ENCODE measurements at places on chromosomes 5 and 9.

DNA sequence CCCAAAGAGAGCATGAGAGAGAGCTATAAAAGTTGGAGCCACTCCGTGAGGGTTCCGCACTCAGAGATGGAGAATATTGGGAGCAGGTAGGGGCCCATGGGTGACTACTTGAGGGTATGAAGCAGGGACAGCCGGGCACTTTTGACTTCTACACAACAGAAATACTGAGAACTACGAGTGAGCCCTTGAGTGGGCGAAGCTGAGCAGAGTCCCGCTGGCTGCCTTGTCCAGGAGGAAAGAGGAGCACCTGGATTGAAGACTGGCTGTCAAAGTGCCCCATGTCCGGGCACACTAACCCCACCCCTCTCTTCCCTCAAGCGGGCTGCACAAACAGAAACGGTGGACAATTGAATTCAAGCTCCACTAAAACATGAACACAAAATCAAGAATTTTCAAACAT is 33.6 kb downstream of the FYB1 start:
- DNase-seq, result no peak

- DNase-seq, result no peak
These were observed 998.4 kb upstream of the CTNND2 start for GRCh38 chr5:12902611-12903010.

DNA sequence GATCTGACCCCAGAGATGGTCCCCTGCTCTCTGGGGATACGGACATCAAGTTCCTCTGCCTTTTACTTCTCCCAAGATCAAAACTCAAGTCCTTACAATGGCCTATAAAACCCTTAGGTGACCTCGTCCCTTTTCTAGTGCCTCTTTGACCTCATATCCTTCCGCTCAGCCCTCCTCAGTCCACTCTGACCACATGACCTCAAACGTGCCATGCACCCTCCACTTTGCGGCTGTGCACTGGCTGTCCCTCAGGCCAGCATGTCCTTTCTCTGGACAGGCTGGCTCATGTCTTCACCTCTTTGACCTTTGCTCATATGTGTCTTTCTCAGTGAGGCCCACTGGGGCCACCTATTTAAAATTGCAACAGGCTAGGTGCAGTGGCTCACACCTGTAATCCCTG is 14.7 kb downstream of the TRMO start:
- no peak for DNase-seq

- no peak for DNase-seq
These were observed 34.6 kb downstream of the TTC39B start for GRCh38 chr9:15272377-15272928.

DNA sequence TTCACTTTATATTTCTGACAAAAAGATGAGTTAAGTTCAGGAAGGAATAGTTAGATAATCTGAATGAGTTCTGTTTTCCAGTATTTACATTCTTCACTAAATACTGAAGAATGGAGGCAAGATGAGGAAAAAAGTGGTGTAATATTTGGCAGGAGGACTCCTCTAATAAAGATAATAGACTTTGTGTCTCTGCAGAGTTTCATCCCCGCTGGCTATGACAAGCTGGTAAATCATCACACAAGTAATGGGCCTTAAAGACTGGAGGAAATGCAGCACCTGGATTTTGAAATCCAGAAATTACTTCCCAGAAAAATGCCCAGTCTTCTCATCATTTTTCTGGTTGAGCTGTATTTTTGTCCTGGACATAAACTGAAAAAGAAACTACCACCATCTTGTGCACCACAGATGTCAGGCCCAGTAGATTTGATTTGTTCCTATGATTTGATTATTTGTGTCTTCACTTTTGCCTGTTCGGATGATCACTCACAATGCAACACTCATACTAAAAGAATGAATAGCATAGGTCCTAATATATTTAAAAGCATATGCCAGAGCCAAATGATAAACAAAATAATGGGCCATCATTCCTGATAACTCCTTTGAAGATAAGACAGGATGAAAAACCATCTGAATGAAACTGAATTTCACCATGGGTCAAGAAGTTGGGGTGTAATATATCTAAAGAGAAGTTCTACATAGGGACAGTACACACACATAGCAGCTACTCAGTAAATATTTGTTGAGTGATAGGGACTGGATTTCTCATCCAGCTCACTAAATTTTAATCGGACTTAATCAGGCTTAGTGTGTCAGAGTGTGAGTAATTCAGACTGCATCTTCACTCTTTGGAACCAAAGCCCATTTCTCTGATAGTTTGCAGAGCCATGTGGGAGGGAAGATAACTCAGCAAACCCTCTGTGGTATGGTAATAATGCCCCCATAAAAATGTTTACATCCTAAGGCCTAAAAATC is 200.5 kb downstream of the HINT1 start:
- DNase-seq, result no peak

DNA sequence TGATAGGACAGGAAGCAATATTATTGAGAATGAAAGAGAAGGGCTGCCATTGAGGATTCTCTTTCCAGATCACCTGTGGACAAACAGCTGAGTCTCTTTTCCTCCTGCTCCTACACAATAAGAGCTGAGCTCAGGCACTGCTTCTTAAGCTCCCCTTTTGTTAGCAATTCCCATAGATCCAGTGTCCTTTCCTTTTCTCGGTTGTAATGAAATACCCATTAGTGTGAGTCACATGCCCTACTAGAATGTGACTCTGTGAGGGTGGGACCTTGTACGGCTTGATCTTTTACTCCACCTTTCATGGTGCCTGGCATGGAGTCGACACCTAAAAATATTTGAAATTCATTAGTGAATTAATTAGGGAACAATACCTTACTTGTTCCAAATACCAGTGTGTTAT is 269.2 kb downstream of the NR3C1 start:
- peak; percentile 13 for DNase-seq

- no peak for DNase-seq
These were observed 182.7 kb upstream of the SEMA6A start for GRCh38 chr5:116757326-116757725.

DNA sequence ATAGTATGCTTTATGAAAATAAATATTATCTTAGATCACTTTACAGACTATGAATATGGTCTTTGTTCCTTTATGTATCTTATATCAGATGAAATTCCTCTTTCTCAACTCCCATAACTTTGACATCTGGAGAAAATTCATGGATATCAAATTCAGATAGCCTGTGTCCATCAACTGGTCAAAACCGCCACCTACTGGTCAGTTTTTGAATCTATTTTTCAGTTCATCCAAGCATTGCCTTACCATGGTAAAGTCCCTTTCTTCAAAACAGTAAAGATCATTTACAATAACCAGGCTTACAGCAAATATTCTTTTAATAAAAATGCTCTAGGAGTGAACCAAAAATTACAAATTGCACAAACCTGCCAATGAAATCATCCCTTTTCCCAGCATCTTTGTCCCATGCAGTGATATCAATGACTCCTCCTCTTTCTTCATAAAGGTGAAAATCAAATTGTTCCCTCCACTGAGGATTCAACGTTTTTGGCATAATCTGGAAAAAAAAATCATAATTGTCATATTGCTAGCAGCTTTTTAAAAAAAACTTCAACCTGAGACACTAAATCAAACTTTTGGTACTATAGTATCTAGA is 290.5 kb downstream of the SLF1 start:
- DNase-seq, result peak; percentile 7

GRCh38 chr5:108380531-108381349 is 1.2 kb downstream of the FBXL17 start:
- peak; percentile 33 for DNase-seq

- no peak for DNase-seq
These were observed 103.7 kb downstream of the ATPSCKMT start for GRCh38 chr5:10145923-10146401.

- no peak for DNase-seq
These were observed 121.8 kb downstream of the SEMA6A start for GRCh38 chr5:116452774-116453368.

- DNase-seq, result no peak
These were observed 75.0 kb upstream of the RAD23B start for GRCh38 chr9:107208121-107208520.

GRCh38 chr5:163531272-163531671 is 25.9 kb downstream of the MAT2B start:
- DNase-seq, result no peak

DNA sequence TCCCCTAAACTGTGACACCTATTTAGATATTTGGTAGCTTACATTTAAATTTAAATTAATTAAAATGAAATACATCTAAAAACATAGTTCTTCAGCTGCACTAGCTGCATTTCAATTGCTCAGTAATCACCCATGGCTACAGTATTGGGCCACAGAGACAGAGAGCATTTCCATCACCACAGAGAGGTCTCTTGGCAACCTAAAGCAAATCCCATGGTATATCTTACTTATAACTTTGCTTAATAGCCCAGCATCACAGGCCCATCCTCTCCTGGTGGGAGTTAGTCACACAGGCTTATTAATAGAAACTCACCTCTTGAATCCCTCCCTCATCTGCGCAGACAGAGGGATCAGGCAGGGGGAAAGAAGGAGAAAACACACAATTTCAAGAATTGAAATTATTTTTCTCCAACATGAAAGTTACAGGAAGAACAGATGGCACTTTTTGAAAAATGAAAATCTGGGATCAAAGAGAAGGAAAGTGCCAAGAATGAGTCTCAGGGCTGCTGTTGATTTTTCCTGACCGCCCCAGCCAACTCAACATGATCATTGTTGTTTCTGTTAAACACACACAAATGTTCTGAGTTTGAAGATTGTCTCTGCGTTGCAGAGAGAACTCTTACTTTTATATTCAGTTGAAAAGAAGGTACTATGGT is 144.6 kb downstream of the CMYA5 start:
- DNase-seq, result no peak

DNA sequence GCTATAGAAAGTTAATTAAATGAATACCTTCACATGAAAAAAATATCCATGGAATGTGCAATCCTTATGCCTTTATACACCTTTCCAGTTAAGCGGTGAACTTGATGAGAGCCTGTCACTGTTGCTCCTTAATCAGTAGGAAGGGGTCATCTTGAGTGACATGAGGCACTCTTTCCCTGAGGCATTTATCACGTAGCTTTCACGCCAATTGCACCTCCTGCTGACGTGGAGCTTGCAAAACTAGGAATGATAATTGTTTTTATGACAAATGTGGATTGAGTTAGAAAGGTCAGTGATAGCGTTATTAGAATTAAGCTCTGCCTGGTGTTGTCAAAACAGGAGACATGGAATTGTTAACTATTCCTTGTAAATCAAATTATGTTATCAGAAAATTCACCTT is 79.7 kb downstream of the SLF1 start:
- DNase-seq, result no peak

GRCh38 chr5:36832274-36832673 is 44.3 kb upstream of the NIPBL start:
- DNase-seq, result no peak

DNA sequence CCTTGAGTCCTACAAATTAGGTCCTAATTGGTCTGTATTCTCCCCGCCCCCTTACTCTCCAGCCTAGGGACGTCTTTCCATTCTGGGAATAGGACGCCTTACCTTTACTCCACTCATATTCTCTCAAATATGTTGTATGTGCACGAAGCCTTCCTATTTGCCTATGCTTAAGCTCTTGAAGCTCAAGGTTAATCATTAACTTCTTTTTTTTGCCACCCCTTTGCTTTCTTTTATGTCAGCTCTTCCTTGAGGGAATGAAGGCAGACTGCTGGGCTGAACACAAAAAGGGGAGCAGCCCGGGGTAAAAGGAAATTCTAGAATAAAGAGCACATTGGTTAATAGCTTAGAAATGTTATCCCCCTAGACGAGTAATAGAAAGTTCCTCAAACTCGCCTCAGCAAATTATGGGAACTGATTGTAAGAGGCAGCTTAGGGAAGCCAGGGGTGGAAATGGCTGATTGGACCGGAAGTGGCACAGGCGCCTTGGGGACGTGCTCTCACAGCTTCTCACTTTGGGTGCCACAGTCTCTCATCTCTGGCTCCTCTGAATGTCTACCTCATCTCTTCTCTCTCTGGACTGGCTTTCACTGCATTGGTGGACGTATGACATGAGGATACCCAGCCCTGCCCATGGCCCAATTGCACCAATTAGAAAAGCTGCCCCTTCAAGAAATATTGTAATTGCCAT is 122.3 kb upstream of the IL12B start:
- no peak for DNase-seq

GRCh38 chr9:87658511-87658910 is 67.4 kb upstream of the CTSL start:
- DNase-seq, result no peak

- DNase-seq, result no peak
These were observed 73.3 kb downstream of the SH3TC2 start for GRCh38 chr5:148989567-148989966.

GRCh38 chr5:119439140-119439631 is 13.1 kb upstream of the HSD17B4 start:
- no peak for DNase-seq

GRCh38 chr5:16057277-16057676 is 122.3 kb downstream of the MARCHF11 start:
- no peak for DNase-seq

- no peak for DNase-seq
These were observed 332.6 kb downstream of the TAF11L14 start for GRCh38 chr5:17966640-17967402.

DNA sequence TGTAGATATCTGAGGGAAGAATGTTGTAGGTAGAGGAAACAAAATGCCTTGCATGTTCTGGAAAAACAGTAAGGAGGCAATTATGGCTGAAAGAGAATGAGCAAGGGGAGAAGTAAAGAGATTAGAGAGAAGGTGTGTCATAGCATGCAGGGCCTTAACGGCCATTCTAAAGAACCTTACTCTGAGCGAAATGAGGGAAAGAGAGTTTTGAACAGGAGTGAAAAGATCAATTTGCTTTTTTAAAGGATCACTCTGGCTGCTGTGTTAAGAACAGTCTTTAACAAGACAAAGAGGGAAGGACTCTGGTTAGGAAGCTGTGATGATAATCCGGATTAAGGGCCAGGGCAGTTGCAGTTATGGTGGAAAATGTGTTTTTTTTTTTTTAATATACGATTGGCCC is 22.6 kb downstream of the PTBP3 start:
- no peak for DNase-seq

- no peak for DNase-seq
These were observed 80.7 kb downstream of the C9orf152 start for GRCh38 chr9:110126986-110127864.

DNA sequence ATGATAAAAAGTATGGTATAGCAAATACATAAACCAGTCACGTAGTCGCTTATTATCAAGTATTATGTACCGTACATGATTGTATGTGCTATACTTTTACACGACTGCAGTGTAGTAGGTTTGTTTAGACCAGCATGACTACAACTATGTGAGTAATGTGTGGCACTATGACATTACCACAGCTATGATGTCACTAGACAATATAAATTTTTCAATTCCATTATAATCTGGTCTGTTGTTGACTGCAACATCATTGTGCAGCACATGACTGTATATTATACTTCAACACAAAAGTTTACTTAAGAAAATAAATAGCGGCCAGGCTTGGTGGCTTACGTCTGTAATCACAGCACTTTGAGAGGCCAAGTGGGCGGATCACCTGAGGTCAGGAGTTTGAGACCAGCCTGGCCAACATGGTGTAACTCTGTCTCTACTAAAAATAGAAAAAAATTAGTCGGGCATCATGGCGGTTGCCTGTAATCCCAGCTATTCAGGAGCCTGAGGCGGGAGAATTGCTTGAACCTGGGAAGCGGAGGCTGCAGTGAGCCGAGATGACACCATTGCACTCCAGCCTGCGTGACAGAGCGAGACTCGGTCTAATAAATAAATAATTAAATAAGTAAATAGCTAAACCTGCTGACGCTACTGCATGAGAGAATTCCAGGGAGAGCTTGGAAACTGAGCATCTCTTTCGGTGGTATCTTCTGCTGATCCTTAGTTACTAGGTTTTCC is 24.6 kb upstream of the JADE2 start:
- no peak for DNase-seq

GRCh38 chr9:8365029-8365428 is 565.5 kb upstream of the DMAC1 start:
- DNase-seq, result peak; percentile 21
